ENCODE measurements at places on chromosomes 7 and 10.

GRCh38 chr10:21510241-21511094 is 15.0 kb downstream of the SKIDA1 start:
- no peak for DNase-seq

DNA sequence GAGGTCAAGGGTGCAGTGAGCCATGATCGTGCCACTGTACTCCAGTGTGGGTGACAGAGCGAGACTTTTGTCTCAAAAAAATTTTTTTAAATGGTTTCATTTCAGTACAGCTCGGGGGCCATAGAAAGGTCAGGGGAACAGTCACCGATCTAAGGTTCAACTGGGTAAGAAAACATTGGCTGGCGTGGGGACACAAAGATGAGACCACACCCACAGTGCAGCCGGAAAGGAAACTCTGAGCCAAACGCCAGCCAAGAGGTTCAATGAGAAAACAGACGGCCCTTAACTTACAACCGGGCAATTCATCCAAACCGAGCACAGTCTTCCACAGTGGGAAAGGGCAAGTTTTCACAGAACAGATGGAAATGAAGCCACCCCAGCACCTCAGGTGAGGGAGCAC is 65.1 kb downstream of the SLC37A3 start:
- no peak for DNase-seq

DNA sequence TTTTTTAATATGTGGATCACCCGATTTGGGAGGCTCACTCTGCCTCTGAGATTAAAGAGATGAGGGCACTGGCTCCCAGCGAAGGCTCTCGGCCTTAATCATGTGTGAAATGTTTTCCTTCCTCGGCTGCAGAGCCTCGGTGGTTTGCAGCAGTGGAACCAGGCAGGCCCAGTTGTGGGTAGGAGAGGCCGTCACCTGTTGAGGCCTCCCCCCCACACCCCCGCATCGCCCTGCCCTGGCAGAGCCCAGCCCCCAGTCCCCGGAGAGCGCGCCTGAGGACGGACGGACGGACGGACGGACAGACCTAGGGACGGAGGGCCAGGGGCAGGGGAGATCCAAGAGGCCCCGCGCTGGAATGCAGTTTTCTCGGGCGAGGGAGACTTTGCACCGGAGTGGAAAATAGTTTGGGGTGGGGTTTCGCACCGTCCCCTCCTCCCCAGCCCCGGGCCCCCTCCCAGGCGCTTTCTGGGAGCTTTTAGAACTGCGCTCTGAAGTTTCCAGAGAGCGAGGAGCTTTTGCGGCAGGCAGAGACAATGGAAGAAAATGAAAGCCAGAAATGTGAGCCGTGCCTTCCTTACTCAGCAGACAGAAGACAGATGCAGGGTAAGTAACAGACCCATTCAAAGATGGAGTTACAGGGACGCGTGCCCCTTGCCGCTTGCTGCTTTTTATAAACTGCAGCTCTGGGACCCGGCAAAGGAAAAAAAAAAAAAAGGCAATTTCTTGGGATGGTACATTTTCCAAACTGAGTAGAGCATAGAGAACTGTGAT is at the start of gene KIAA1217:
TSS of gene KIAA1217 (plus strand) at position 478 of the 771 bp plus-strand sequence. CDS start at position 534, 56 bp downstream.
- no peak for DNase-seq

DNA sequence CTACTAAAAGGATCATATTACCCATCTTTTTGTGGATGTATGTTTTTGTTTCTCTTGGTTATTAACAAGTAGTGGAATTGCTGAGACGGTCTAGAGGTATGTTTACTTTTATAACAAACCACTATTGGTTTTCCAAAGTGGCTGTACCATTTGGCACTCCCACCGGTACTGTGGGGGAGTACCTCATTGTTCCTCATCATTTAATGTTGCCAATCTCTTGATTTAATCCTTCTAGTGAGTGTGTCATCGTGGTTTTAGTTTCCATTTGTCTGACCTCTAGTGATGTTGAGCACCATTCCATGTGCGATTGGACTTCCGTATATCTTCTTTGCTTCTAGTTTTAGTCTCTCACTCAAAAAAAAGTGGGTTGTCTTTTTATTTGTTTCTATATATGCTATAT is 50.4 kb downstream of the RBM33 start:
- no peak for DNase-seq

Measured in NCI-H2029 treated with DMSO at 0.1 percent for 48 hours (cell line).